Inflammatory macrophage treated with lipopolysaccharide for 4 hours (primary cell): ENCODE measurements at places on chromosomes 7 and 10.

GRCh38 chr10:109205929-109206585, 717.3 kb downstream of the XPNPEP1 start:
- no peak for DNase-seq

DNA sequence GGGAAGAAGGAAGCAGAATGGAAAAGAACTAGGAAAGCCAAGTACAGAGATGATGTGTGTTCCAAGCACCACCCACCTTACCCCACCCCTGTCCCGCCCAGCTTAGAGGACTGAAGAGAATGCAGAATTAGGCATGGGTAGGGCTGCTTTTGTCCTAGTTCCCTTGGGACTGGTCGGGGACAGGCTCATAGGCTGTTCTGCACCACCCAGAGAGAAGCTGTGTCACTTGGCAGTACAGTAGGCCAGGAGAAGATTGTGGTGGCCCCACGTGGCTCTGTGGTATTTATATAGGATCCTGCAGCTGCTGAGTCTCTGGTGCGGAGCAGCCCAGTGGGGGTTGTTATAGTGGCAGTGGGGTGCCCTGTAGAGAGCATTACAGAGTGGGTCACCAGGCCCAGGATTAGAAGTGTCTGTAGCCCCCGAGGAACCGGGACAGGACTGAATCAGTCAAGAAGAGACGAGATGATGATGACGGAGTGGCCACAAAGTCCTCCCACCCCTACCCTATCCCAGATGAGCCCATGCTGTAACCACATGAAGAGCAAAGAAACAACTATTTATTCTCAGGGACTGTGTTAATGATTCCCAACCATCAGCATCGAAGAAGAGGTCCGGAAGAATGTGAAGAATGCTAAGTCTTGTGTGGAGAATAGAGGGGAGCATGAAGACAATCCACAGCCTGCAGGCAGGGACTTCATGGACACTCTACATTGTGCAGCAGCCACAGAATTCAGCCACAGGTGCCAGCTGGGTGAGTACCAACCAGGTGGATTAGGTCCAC, 88.9 kb downstream of the C1GALT1 start:
- DNase-seq, result no peak

DNA sequence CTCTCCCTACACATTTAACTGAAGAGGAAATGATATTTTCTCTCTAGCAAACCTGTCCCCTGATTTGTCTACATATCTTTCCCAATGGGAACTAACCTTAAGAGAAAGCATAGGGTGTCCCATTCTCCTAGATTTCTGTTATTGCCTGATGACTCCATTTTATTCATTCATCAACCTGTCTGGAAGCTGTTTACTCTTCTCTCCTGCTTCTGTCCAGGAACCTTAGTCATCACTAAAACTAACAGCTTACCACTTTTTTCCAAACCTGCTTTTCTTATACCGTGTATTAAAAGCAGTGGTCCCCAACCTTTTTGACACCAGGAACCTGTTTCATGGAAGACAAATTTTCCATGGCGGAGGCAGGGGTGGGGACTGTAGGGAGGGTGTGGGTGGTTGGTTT, 473.3 kb upstream of the PCDH15 start:
- no peak for DNase-seq

DNA sequence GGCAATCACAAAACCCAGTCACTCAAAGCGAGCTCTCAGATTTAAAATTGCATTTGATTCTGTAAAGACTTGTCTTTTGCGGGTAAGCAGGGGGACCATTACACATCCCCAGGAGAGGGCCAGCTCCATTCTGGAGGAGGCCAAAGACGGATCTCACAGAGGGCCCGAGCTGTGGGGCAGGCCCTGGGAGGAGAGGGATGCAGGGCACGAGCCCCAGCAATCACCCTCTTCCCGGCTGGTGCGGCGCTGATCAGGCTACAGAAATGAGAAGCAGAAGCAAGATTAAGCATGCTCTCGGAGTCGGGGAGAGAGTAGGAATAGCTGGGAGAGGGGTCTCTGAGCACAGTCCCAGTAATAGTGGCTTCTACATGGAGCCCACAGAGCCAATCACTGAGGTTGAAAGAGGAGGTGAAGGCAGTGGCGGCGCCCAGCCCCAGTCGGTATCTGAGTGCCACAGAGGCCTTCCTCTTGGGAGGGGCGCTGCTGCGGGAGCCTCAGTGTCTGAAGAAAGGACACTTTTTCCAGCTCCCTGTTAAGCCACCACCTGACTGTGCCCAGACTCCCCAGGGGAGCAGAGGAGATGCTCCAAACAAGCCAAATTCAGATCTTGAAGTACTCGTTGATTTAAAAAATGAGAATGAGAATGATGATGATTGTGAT, 7.1 kb downstream of the CXCL12 start:
- DNase-seq, result no peak
